NCI-H69 (cell line): ENCODE measurements at places on chromosomes 3 and 15.

GRCh38 chr3:50876947-50877346, 202.2 kb downstream of the DOCK3 start:
- DNase-seq = no peak

- no peak for DNase-seq
Measured at GRCh38 chr3:48931944-48932580, 13.4 kb downstream of the ARIH2 start.

DNA sequence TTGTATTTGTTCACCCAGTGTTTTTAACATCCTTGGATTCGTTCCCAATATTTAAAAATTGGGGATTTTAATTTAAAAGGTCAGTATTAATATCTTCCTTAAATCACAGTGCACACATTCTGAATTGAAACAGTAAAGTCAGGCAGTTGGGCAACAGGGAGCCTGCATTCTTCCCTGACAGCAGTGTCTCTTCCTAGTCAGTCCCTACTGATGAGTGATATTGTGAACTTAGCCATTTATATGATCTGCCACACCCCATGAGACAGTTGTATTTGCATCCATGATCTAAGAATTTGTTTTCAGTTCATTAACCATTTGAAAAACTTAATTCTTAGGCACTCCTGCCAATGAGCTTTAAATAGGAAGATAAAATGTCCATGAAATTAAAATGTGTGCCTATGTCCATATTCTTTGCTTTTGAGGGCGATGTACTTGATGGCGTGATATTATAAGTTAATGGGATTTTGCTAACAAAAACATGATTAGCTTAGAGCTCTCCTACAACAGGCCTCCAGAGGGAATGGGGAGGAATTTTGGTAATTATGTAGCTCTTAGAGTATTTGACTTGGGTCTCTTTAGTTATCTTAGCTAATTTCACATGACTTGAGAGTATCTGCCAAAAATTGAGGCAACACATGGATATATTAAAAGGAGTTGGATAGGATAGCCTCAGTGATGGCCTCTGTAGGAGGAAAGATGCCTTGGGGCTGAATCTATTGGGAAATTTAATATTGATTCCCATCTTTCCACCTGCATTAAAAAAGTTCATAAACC, 219.3 kb downstream of the PTPRG start:
- no peak for DNase-seq

GRCh38 chr15:61383421-61383820, 154.3 kb upstream of the RORA start:
- DNase-seq = no peak

GRCh38 chr3:118791246-118791645, 243.4 kb downstream of the IGSF11 start:
- no peak for DNase-seq

DNA sequence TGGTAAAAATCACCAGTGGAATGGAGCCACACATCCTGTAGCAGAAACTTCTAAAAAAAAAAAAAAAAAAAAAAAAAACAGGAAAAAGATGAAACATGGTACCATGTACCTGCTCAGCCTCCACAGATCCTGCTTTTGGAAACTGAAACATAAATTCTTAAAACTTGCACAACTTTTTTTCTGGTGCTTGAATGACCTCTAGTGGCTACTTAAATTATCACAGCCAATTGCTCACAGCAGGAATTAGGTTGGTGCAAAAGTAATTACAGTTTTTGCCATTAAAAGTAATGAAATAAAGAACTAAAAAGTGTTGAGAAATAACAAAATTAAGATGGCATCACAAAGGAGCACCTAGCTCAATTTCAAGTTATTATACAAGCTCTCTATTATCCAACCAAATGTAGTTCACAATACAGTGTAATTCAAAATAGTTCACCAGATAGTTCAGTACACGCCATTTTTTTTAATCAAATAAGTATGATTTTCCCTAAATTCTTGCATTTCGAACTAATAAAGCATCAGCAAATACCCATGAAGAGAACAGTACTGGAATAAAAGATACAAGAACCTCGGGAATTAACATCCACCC, 80.6 kb downstream of the ULK4 start:
- peak; percentile 27 for DNase-seq
